Stimulated activated CD4-positive, alpha-beta T cell treated with anti-CD3 and anti-CD28 coated beads, Interleukin-15, amount 100 ng/mL, for 1 hour (primary cell): ENCODE measurements at places on chromosomes 3 and 15.

- DNase-seq = no peak
Measured at GRCh38 chr3:127389420-127389819, 101.6 kb upstream of the PRR20G start.

DNA sequence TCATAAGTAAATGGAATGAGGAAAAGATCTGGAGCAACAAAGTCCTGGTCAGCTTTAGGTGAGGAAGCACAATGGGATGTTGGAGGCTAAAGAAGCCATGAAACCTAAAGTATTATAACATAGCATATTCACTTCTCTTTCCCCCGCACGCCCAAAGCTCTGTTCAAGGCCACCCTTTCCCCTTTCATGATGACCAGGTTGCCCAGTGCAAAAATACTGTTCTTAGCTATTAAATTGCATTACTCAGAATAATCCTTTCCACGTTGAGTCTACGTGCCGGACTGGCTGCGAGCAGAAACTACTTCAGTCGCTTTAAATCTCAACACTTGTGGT lies 589 bp upstream of the MAPKBP1 start:
- DNase-seq = no peak

- DNase-seq = no peak
Measured at GRCh38 chr3:177061369-177061768, 135.9 kb downstream of the TBL1XR1 start.

- DNase-seq = no peak
Measured at GRCh38 chr3:157487339-157487738, 15.9 kb downstream of the VEPH1 start.

DNA sequence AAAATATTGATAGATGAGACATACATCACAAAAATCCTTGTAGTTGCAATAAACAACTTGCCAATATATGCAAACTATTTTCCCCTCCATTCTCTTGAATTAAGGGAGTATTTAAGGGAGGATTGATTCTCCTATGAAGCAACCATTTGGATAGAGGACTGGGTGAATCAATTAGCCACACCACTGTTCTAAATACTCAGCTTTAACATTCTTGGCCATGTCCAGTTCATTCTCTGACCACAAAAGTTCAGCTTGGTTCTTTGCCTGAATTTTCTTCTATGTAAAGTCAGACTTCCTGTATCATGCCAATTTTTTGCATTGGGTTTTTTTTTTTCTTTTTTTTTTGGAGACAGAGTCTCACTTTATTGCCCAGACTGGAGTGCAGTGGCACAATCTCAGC lies 15.8 kb upstream of the SEC11A start:
- DNase-seq = no peak

GRCh38 chr15:62211348-62211747 lies 46.3 kb upstream of the C2CD4B start:
- DNase-seq = no peak

DNA sequence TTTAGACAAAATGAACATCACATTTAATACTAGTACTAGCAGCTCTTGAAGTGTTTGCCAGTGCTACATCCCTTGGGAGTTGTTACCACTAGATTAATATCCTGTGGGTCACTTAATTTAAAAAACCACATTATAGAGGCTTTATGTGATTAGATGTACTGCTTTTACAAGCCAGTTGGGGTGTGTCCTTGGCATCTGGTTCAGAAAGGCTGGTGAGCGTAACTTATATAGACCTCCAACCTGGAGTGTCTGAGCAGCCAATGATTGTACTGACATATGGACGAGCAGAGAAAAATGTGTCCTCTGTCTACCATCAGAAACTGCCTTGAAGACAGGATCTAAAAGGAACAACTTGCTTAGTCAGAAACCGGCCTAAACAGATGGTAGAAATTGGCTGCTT lies 306.2 kb upstream of the ATP11B start:
- DNase-seq = no peak

GRCh38 chr3:89061259-89061658 lies 46.2 kb upstream of the EPHA3 start:
- no peak for DNase-seq

- DNase-seq = no peak
Measured at GRCh38 chr3:52288674-52289073, 1.0 kb downstream of the GLYCTK start.

DNA sequence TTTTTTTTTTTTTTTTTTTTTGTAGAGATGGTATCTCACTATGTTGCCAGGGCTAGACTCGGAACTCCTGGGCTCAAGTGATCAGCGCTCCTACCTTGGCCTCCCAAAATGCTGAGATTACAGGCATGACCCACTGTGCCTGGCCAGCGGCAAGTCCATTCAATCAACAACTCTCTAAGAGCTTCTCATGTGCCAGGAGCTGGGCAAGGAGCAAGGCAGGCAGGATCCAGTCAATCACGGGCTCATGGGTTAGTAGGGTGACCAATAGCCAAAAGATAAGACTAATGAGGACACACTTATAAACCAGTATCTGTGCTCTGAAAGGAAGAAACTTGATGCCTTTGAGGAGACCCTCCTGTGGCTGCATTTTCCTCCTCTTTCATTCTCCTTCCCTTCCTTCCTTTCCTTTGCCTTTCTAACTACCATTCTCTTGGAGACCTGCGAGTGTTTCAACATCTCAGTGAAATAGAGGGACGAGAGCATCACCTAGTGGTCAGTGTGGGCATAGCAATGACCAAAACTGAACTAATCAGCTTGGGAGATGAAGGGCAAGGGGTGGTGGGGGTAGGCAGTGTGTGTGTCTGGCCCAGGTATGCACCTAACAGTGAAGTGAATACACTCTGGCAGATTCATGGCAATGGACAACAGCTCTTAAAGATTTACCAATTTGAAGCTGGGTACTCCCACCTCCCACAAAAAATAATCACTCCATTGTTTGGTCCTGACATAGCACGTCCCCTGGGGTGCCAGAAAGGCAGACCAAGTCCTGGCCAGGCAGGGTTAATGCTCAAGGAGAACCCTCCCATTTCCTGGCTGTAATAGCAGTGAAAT lies 6.3 kb downstream of the RPP25 start:
- DNase-seq = peak; percentile 48

- DNase-seq = no peak
Measured at GRCh38 chr3:130491431-130491830, 25.5 kb upstream of the COL6A6 start.

DNA sequence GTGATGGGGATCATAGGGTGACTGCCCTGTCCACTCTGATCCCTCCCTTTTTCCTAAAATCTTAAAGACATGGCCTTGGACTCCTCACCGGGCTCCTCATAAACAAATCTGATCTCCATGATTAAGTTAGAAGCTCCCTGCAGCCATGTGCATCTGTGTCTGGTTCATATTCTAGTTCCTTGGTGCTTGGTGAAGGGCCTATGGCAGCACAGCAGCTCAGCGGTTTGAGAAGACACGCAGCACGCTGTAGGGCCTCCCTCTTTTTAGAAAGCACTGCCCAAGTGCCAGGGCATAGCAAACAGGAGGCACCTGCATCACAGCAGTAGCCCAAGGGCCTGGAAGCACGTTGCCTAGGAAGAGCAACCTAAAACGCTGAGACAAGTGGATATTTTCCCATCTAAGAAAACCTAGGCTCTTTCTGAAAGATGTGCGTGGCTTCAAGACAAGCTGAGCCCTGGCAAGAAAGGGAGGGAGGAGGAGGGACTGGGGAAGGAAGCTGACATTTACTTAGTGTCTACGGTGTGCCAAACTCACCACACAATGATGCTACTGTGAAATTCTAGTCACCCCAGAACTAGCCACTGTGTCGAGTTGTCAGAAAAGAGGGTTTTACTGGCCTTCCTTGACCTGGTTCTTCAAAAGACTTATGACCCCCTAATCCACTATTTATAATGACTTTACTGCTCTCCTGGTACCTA lies 14.9 kb upstream of the ULK3 start:
- DNase-seq = no peak

DNA sequence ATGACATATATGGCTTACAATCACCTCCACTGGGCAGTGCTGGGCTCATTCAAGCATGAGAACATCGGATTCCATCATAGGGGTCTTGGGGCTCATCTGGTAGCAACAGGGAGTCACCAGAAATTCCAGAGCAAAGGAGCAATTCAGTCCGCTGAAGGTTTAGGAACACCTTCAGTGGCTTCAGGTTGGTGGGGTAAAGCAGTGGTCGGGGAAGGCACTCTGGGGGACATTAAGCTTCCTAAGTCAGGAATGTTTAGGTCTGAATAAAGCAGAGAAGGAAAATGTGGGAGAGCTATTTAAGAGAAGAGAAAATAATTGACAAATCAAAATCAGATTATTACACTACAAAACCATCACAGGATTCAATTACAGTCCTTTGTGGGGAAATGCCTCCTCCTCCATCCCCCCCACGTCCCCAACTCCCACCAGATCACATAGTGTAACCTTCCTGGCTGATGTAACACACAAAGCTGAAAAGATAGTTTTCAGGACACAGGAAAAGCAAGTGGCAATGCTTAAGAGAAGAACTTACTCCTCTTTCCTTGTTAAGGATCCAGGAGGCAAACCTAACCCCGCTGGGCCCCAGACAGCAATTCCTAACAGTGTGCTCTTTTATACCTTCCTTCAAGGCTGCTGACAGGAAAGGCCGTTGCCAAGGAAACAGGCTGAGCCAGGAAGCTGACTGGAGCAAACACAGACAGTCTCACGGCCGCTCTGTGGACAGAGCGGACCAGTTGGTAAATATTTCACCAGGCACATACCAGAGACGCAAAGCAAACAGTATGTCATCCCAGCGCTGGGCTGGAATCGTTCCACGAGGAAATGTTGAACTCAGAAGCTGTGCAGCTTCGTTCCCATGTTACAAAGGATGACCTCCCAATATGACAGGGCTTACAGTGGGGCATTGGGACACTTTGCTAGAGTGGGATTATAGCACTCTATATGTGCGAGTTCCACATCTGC lies 57.5 kb upstream of the LMCD1 start:
- DNase-seq = no peak

GRCh38 chr3:32959371-32959770 lies 7.9 kb downstream of the CCR4 start:
- DNase-seq = no peak
